ENCODE measurements at places on chromosomes 11 and 22.

DNA sequence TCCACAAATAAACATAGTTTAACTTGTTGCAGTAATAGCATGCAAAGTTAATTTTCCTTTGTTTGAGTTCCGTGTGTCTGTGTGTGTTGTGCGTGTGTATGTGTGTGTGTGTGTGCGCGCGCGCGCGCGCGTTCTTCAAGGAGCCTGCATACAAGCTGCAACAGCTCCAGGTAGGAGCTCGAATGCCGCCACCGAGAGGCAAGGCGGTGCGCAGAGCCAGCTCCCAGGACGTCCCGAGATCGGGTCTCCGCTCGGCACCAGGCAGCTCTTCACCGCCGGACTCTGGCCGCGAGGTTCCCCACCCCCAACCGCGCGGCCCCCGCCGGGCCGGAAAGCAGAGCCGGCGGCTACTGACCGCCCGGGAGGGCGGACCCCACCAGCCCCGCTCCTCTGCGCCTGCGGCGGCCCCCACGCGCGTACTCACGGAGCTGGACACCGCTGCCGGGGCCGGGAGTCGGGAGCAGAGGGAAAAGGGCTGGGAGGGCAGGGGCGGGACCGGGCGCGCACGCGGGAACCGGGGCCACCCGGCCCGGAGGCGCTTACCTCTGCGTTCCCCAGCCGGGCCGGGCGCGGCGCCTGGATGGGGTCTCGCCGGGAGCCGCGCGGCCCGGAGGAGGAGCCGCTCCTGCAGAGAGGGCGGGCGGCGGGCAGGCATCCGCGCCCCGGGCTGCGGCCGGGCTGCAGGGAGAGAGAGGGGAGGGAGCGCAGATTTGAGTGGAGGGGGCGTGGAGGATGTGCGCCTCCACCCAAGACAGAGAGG, 40.4 kb upstream of the AKIP1 start:
- DNase-seq: peak; percentile 35

- no peak for DNase-seq
These were observed 70.8 kb downstream of the WNT7B start for GRCh38 chr22:45905924-45906865.

DNA sequence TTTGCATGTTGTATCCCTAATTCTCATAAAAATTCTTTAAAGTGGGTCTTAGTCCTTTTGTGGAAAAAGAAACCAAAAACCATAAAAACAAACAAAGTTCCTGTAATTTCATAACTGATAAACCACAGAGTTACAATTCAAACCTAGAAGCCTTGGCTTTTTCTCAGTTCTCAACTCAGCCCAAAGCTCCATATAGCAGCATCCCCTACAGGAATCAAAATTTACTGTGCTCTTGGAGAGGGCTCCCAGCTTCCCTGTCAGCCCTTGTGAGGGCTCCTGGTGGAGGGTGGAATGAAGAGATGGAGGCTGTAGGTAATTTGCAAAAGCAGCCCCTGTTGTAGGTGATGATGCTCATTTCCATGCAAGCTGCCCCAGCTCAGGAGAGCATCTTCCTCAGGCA, 506.1 kb upstream of the KIRREL3 start:
- no peak for DNase-seq

DNA sequence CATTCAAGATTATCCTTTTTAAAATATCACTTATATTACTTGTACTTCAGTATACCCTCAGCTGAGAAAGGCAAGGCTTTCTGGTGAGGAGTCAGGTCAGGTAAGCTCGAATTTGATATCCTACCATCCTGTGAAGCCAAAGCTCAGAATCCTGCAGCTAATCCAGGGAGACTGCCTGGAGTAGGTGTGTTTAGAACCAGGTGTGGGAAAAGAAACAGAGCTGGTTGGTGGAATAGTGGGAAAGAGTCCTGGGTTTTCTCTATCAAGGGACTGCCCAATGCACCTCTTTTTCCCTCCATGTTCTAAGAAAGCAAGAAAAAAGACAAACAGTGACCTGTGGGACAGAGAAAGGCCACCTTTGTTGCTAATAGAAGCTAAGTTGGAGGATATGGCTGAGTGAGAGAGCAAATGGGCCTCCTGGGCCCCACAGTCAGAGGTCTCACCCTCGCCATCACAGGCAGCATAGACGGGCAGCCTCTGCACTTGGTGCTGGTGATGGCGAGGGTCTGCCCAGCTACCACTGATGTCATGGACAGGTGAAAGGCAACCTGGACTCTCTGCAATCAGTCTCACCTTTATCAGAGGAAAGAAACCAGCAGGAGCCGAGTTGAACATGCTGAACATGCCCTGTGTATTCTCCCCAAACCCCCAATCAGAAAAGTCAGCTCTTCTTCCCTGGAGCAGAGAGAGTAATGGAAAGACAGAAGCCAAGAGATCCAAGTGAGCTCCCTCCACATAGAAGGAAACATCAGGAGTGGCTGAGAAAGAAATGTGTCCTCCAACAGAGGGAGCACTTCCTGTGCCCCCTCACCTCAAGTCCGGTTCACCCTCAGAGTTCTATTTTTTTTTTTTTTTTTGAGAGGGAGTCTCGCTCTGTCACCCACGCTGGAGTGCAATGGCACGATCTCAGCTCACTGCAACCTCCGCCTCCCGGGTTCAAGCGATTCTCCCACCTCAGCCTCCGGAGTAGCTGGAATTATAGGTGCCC, 491.3 kb downstream of the BUD13 start:
- DNase-seq: no peak

GRCh38 chr22:38881464-38881871, 9.5 kb upstream of the CBX6 start:
- DNase-seq: no peak

DNA sequence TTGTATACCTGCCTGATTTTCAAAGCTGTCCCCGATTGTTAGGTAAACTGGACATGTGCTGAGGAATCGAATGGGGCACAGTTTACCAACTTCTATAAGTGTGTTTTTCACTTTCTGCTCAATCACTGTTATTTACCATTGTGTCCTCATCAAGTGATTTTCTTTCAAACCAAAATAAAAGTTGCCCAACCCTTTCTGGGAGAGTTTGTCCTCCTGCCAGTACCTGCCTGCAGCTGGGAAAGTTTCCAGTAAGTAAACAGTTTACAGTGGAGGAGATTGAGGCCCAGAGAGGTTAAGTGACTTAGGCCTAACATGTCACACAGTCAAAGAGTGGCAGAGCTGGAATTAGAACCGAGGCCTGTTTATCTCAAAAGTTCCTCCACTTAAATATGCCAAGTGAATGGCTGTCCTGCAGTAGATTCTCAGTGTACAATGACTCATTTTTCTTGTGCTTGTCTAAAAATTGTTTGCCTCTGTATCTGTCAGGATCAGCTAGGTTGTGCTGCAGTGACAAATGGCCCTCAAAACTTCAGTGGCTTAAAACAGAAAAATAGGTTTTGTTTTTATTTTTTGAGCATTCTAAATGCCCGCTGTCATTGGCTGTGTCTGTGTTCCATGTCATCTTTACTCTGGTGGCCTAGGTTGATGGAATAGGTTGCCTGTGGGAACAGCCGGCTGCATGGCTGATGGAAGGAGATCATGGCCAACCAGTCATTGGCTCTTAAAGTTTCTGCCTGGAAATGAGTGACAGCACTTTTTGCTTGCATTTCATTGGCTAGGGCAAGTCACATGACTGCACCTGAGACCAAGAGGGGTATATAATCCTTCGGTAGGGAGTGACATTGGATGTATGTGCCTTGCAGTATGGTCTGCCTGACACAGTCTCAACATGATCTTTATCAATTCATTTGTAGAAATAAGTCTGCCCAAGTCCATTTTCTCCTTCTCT, 61.8 kb upstream of the CRYBB3 start:
- DNase-seq: no peak

DNA sequence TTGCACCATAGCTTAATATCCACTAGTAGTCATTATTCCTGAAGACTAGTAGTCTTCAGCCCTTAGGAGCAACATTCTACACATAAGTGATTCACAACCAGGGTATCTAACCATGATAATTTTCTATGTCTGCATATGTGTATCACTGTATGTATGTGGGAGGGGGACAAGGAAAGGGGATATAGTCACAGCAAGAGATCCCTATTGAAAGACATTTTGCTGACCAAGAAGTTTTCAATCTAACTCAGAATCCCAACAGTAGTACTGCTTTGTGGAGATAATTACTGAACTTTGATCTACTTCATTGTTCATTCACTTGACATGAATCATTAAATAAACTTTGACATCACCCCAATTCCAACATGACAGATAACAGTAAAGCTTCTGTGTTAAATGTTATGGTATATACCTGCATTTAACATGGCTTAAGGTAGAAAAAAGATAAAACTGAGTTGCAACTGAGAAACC, 10.3 kb downstream of the PIK3C2A start:
- DNase-seq: no peak

- no peak for DNase-seq
These were observed 105.8 kb downstream of the GAB2 start for GRCh38 chr11:78311702-78312371.

- no peak for DNase-seq
These were observed 81.2 kb downstream of the DSCAML1 start for GRCh38 chr11:117715801-117716200.

GRCh38 chr11:110991661-110992355, 253.7 kb upstream of the POU2AF2 start:
- DNase-seq: no peak

DNA sequence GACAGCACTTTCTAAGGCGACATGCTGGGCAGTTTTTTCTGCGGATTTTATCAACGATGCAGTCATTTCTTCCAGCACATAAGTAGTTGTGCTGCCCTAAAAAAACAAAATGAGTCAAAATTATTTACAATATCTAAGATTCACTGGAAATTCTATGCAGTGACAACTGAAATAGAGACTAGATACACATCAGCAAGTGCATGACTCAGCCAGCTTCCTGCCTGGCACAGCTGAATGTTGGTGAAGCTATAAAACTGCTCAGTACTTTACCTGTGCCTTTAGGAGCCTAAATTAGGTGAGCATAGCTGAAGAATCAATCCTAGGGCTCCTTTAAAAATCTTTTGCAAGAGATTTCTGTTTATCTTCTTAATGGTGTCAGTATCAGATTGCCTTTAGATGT, 37.8 kb downstream of the PGR start:
- no peak for DNase-seq

DNA sequence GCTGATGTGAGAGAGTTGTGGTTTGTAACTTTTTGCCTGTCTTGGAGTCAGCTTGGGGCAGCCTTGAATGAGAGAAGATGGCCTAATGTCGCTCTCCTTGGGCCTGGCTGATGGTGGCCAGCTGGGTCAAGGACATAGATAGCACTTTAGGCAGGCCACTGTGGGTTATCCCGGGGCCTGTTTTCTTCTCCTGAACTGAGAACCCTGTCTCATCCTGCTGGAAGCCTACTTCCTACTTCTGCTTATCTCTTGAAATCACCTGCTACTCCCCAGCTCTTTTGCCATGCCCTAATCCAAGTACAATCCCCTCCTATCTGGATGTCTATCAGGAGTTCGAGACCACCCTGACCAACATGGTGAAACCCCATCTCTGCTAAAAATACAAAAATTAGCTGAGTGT, 49.5 kb downstream of the OSBP2 start:
- DNase-seq: no peak

GRCh38 chr22:23215294-23216241, 35.3 kb downstream of the BCR start:
- DNase-seq: no peak

- no peak for DNase-seq
These were observed 941.7 kb downstream of the NTM start for GRCh38 chr11:132312161-132312560.

- DNase-seq: no peak
These were observed 38.1 kb upstream of the TSKU start for GRCh38 chr11:76745044-76745376.

- DNase-seq: no peak
These were observed 25.5 kb downstream of the CTNND1 start for GRCh38 chr11:57787006-57787604.

DNA sequence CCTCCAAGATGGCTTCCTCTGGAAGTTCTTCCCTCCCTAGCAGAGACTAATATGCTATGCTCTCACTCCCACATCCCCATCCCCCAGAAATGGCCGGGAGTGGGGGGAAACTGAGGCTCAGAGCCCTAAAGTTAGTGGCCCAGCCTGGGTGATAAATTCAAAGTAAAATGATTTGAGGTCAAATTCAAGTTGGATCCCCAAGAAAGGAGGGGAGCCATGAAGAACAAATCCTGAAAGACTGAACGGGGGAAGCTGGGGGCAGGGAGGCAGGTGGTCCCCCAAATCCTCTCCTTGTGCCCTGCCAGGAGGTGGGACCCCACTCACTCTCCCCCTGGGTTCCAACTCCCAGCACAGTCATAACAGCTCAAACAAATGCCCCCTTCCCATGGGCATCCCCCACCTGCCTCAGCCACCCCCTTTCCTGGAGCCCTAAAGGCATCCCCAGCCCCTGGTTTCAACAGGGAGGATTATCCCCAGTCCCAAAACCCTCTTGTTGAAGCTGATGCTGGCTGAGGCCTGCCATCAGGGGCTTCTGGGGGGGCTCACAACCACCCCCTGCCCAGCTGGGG, 1.1 kb downstream of the CBX6 start:
- DNase-seq: no peak

- no peak for DNase-seq
These were observed 23.1 kb downstream of the PTPN5 start for GRCh38 chr11:18768472-18768901.

- DNase-seq: no peak
These were observed 48.1 kb upstream of the ARFGAP3 start for GRCh38 chr22:42905217-42905616.

DNA sequence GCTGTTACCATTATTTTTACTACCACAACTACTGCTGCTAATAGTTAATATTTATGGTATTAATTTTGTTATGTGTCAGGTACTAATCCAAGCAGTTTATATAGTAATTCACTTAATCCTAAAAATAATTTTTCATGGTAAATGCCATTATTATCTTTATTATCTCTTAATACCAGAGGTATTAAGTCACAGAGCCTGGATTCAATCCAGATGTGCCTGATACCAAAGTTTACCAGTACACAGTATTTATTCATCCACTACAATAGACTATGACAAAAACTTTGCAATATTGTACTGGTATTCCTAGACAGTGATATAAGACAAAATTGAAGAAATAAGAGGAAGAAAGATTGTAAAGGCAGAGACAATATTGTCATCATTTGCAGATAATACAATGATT, 24.5 kb downstream of the MAP6 start:
- no peak for DNase-seq

DNA sequence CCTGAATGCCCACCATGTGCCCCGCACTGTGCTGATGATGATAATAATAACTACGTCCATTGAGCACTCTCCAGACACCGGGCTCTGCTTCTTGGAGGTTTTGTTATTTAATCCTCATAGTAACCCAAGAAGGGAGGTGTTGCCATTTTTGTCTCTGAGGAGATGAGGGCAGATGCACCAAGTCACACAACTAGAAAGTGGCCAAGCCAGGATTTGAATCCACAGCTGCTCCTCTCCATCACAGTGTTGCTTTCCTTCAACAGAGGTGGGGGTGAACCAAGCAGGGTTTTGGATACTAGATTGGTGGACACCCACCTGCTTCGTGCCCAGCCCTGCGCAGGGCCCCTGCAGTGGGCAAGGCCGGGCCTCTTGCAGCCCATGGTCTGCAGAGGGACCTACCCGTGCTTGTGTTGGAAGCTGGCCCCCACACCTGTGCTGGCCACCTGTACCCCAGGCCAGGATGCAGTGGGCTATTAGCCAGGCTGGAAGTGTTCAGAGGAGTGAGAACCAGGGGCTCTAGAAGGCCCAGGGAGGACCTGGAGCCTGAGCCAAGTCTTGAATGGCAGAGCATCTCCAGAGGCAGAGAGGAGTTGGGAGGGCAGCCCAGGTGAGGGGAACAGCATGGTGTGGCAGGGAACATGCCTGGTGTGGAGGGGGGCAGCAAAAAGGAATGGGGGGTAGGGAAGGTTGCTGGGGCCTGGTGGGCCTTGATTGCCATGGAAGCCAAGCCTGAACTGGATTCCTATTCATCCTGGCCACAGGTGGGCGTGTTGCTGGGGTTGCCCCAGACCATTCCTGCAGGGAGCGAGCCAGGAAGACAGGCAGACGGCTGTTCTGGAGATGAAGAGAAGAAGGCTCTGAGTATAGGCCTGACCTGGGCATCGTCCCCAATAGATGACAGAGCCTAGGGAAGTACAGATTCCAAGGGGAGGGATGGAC, 2.7 kb upstream of the DPP3 start:
- DNase-seq: no peak
